ENCODE measurements at places on chromosomes 12 and 14.
A peak's percentile ranks its signal among the peaks of the same experiment; 100 is the strongest.

DNA sequence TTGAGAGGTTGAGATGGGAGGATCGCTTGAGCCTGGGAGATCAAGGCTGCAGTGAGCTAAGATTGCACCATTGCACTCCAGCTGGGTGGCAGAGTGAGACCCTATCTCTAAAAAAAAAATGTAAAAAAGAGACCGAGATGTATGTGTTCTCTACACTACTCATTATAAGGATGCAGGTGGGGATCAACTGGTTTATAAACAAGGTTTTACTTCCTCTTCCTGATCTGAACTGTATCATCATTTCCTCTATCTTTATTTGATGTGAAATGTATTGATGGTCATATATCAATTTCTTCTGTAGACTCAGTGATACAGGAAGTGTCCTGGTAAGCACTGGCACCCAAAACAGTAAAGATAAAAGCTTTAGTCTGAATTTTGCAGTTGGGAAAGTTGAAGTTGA is 20.1 kb upstream of the USP44 start:
- DNase-seq = no peak

- no peak for DNase-seq
Measured at GRCh38 chr14:33280646-33281045, 342.0 kb downstream of the NPAS3 start.

- DNase-seq = no peak
Measured at GRCh38 chr12:51430196-51430895, 5.7 kb downstream of the SLC4A8 start.

- DNase-seq = no peak
Measured at GRCh38 chr14:59585891-59586554, 9.4 kb upstream of the CCDC175 start.

DNA sequence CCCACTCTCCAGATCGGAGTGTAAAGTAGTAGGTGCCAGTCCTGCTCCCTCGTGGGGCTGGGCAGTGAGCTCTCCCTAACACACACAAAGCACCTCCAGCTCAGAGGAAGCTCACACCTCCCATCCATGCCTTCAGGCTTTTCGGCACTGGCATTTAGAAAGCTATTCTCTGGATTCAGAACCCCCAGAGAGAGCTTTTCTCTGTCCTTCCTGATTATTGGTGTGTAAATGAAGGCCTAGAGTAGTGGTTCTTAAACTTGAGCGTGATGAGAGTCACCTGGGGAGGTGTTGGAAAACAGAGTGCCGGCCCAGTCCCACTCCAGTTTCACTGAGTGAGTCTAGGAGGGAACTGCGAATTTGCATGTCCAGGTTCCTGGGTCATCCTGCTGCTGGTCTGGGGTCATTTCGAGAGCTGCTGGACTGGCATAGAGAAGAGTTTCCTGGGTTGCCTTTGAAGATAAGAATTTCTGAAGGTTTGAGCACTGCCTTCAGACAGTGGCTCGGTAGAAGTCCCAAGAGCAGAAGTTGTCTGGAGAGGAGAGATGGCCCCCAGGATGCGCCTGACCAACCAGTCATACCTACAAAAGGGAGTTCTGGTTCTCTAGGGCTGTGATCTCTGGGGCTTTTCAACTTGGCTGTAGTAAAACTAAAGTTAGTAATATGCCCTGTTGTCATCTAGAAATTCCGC is 15.1 kb downstream of the CD9 start:
- no peak for DNase-seq

GRCh38 chr12:74722709-74723108 is 185.1 kb downstream of the ATXN7L3B start:
- DNase-seq = no peak

DNA sequence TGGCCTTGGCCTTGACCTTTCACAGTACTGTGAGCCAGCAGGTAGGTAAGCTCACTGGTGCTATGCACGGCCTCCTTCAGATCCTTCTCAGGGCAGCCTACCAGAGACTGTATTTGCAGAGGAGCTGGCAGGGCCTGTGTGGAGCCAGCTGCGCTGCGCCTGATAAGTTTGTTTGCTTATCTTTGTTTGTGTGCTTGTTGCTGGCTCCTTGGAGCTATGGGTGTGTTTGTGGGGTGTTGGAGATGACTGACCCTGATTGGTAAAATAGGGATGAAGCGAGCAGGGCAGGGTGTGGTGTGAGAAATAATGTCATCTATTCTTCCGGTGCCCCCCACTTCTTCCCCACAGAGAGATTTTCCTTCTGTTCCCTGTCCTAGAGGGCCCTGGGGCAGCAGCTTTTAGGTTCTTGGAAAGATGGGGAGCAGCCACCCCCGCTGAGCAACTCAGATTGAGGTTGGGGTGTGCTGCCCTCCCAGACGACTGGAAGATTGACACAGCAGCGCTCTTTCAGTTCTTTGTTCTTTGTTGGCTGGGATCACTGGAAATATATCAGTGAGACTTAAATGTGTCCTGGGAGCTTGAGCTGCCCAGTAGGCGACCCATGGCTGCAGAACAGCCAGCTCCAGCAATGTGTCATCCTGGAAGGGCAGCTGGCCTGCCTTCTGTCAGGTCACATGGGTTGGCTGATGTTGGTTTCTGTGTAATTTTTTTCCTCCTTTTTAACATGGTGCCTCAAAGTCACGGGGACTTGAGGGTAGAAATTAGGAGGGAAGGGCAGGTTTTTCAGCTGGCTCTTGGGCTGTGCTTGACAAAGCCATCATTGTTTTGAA is 19.6 kb downstream of the MLXIP start:
- peak; percentile 92 for DNase-seq

DNA sequence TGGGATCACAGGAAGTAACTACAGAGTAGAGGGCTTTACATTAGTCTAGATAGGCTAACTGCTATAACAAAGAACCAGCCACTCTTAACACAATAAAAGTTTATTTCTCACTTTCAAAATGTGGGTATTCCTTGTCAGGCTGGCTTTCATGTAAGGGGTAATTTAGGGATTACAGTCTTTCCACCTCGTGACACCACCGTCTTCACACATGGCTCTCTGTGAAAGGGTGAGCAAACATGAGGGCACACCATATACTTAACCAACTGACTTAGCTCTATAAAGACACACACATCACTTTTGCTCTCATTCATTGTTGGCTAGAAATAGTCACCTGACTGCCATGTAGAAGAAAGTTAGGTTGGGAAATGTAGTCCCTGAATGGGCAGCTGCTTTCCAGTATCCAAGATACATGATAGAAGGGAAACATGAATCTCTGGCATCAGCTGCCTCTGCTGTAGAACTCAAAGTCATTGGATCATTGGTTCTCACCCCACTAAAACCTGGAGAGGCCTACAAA is 66.1 kb upstream of the CRY1 start:
- no peak for DNase-seq

DNA sequence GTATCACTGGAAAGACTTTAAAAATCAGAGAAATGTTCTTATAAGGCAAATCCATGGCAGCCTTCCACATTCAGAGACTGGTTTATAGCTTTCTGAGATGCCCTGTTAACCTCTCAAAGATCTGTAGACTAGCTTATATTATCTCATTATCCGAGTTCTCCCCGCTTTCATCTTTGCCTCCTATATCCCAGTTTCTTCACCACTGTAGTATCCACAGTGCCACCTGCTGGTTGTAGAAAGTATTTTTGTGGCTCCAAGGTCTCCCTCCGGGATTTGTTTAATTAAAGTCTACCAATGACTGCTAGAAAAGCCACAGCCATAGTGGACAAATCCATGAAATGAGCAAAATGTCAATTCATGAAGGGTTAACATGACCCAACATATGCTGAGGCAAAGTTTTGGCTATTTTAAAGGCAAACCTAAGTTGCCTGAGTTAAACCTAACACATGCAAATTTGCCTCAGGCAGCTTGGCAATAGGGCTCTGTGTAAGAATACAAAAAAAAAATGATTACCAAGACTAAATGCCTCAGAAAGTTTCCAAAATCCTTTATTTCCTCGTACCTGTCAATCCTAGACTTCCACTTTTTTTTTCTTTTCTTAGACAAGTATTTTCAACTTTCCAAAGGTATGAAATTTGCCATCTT is 218.8 kb upstream of the BMP4 start:
- DNase-seq = peak; percentile 88

- DNase-seq = no peak
Measured at GRCh38 chr12:122929812-122930211, 33.9 kb upstream of the VPS37B start.

DNA sequence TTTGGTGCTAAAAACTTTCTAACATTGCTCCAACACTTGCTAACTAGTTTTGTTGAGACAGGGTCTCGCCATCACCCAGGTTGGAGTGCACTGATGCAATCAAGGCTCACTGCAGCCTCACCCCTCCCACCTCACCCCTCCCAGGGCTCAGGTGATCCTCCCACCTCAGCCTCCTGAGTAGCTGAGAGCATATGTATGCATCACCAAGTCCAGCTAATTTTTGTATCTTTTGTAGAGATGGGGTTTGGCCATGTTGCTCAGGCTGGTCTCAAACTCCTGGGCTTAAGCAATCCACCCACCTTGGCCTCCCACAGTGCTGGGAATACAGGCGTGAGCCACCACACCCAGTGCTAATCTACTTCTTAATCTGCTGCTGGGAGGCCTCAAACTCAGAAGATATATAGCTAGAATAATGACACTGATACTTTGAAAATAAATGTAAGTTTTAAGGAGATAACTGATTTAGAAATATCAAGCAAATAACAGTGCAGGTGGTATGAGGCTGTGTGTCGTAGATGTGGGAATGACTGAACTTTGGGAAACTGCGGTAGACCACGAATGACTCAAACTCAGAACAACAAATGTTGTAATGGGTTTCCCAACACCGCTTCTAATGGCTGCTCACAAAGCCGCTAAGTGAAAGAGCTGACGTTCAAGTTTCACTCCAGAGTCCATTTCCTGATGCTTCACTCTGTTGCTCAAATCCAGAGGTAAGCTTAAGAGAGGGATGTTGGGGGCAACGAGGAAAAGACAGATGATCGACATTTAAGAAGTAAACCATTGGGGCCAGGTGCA is 10.0 kb downstream of the TMCC3 start:
- DNase-seq = peak; percentile 94

DNA sequence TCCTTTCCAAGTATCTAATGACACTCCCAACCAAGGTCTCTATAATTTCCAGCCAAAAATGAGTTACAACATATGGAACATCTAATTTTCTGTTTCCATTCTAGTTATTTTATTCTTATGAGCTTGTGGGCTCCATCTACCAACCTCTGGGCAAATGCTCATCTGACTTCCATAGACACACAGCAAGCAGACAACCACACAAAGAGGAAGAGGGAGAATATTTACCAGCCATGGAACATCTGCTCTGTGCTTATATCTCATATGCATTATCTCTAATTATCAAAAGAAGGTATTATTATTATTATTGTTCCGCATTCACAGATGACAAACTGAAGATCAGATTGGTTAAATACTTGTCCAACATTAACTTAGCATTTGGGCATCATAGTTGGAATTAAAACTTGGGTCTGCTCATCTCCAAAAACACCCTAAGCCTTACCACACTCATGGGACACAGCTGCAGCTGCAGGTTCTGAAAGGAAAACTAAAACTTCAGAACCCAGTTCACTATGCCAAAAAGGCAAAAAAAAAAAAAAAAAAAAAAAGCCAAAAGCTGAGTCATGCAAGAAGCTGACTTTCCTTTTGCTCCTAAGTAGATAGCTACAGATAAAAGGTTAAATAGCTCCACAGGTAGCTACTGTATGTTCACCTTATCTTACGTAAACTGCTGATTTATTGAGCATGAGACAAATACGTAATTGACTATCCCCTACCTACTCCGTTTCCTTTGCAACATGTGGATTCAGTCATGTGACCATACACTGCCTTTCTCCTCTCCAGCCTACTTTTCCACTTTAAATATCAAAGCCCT is 23.6 kb upstream of the TCL1B start:
- no peak for DNase-seq

DNA sequence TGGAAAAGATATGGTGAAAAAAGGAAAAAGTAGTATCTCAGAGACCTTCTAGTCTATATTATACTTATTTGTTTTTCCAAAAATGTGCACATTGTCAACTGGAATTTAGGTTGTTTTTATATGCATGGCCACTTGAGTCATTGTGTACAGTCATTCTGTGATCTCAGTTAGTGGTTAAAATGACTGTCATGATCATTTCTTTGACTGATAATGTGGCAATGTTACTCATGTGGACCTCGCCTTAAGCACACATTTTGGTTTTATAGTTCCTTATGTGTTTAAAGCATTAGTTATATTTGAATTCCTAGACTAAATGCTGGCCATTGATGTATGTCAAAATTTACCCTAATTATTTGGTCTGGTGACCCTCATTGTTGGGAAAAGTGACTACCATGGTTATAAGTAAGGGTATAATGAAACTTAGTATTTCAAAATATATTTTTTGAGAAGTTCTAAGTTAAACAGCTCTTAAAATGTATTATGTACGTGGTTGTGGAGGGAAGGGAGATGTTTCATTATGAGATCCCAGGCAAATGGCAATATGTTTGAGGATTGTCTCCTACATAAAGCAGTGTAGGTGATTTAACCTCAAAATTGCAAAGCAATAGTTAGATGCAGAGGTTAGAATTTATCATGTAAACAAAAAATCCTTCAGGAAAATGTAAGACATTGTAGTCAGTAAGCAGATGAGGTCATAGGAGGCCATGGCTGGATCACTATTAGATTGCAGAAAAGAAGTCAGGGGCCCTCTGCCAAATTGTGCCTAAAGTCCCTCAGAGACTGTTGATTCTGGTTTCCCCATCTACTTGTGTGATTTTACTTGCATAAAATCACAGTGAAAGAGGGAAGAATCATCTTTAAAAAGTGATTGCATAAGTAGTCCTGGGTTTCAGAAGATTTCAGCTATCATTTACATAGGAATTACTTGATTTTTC is 17.5 kb downstream of the PNMA1 start:
- peak; percentile 18 for DNase-seq

DNA sequence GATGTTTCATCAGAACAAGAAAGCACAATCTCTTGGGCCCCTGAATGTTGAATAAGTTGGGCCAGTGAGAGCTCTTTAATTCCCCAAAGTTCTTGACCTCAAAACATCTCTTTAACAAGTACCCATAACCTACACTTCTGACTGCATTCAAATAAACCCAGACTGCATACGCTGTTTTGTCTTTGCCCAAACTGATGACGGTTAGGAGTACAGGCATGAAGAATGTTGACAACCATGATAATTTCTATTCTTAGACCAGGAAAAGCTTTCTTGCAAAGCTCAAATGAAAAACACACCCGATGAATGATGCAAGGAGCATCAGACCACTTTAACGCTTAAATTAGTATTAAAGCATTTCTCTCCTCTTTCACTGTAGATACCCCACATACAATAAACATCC is 11.7 kb upstream of the RAB3IP start:
- no peak for DNase-seq

DNA sequence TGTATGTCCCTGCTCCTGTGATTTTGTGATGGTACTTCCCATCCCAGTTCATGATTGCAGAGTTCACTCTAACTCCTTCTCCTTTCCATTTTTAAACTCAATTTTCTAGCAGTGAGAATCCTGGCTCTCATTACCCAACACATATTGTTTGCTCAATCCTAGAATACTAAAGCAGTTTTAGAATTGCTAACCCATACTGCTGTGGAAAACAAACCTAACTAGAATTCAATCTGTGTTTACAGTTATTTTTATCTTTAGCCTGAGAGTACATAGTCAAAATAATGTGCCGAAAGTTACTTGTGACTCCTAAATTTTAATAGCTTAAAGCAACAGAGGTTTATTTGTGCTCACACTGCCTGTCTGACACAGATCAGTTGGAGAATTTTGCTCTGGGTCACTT is 508.0 kb downstream of the AACS start:
- no peak for DNase-seq

- DNase-seq = no peak
Measured at GRCh38 chr12:76704693-76705092, 59.2 kb upstream of the ZDHHC17 start.
